Right renal pelvis (tissue), 4 donors: ENCODE measurements at places on chromosomes 5 and 9. TPM values are rescaled to one million over a fixed set of nuclear protein-coding genes. Genes with fewer than 3 reads are reported as not detected.

DNA sequence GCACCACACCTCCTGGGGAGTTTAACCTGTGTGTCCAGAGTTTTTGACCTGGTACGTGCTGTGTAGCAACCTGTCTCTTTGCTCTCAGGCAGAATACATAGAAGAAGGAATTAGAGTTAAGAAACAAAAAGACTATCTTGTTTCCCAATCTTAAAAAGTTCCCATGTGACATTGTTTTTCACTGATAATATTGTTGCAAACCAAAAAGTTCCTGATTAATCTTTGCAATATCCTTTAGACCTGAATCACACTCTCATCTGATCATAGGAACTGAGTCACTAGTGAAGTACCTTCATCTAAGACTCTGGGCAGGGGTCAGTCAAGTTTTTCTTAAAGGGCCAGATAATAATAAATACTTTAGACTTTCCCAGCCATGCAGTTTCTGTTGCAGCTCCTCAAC is 35.1 kb downstream of the BASP1 start:
- no peak for DNase-seq

DNA sequence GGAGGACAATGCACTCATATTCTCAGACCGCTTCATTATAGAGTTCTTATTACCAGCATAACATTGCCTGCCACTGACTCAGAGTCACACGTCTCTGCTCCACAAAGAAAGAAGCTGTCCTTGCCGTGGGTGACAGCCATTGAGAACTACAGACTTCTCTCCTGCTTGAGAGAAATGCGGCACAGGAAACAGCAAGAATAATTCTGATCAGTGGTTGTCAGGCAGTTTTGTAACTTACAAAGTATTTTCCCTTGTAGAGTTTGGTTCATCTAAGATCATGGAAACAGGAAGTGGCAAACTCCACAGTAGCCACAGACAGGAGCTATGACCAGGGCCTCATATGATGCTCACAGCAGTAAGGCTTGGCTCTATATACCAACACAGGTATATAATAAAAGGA is 47.0 kb downstream of the KCNV2 start:
- no peak for DNase-seq

GRCh38 chr5:170885809-170886208 is 24.0 kb downstream of the RANBP17 start:
- DNase-seq = no peak

GRCh38 chr9:134111064-134111463 is 24.8 kb upstream of the WDR5 start:
- no peak for DNase-seq

GRCh38 chr9:109408759-109409462 is 88.1 kb upstream of the EPB41L4B start:
- no peak for DNase-seq

- DNase-seq = no peak
Measured at GRCh38 chr5:170546282-170546681, 42.5 kb downstream of the KCNIP1 start.

- DNase-seq = no peak
Measured at GRCh38 chr5:60436518-60436917, 263.4 kb downstream of the DEPDC1B start.

GRCh38 chr9:122551371-122551770 is 1.5 kb upstream of the OR1N2 start:
- DNase-seq = no peak

GRCh38 chr9:34636791-34637355 is 714 bp downstream of the SIGMAR1 start:
- DNase-seq = no peak

DNA sequence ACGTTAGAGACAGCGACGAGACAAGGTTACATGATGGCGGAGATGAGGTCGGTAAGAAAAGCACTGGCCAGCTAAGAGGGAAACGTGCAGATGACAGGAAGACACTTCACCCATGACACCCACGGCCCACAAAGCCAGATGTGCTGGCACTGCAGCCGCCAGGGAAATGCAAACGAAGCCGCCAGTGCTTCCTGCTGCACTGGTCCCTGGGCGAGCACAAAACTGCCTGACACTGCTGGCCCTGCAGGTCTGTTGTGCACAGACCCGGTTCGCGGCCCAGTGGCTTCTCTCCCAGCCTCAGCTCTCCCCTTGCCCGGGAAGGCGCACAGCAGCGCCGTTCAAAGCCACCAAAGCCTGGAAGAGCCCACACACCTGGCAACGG is 20.3 kb downstream of the QSOX2 start:
- DNase-seq = no peak

Gene ZNF454
- 6.5 TPM for polyA plus RNA-seq

Gene C8G
- polyA plus RNA-seq = 1.0 TPM

Gene CCNO
- 8.2 TPM for polyA plus RNA-seq

Gene TRPM6
- polyA plus RNA-seq = 1.7 TPM

Gene PTGES2
- 40.9 TPM for polyA plus RNA-seq

Gene GALT
- 65.4 TPM for polyA plus RNA-seq

Gene KIF2A
- polyA plus RNA-seq = 59.7 TPM

Gene CDC25C
- 7.1 TPM for polyA plus RNA-seq
